ENCODE measurements at places on chromosomes 5 and 9.

- DNase-seq: no peak
These were observed 120.4 kb downstream of the RAPGEF6 start for GRCh38 chr5:131514316-131515283.

- peak; percentile 61 for DNase-seq
These were observed 266.2 kb downstream of the NSG2 start for GRCh38 chr5:174311531-174312269.

DNA sequence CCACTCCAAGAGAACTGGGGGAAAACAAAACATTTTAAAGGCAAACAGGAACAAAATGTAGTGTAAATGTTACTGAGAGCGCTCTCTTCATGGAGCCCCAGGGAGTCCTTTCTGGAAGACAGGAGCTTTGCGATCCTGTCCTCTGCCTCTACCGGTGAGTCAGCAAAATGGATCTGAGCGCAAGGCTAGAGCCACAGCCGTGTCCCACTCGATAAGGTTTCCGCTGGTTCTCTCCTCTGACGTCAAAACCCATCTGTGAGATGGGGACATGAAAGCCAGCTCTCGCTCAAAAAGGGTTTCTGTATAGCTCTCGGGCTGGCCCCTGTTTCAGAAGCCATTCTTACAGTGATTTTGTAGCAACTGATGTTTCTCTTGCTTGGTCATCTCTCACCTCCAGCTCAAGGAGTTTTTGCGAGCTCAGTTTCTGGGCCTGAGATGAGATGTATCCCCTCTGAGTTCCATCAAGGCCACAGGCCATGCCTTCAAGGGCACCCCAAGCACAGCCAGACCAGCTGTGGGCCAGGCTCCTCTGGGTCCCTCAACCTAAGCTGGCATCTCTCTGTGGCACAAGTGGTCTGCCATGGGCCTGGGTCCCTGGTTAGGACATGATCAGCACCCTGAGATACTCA lies 101.6 kb downstream of the FSTL4 start:
- no peak for DNase-seq

DNA sequence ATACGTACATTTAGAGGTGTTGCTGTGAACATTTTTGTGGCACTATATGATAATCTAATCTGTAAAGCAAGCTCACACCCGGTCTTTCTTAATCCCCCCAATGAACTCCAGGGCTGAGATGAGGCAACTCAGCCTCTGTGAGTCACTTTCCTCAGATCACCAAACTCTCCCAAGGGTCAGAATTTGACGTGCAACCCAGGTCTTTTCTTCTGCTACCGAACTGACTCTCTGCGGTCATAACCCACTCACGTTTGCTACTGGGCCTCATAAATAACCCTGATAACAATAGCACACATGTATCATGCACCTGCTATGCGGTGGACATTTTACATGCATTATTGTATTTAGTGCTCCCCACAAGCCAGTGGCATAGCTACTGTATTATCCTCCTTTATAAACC lies 153.1 kb downstream of the DROSHA start:
- DNase-seq: no peak

- no peak for DNase-seq
These were observed 131.2 kb downstream of the RGS3 start for GRCh38 chr9:113594484-113595299.

- DNase-seq: no peak
These were observed 78.7 kb downstream of the HSPA4 start for GRCh38 chr5:133130387-133131118.

- DNase-seq: no peak
These were observed 442.7 kb upstream of the CD180 start for GRCh38 chr5:67639313-67639712.

GRCh38 chr9:95736891-95737522 lies 138.5 kb upstream of the ERCC6L2 start:
- DNase-seq: no peak

All from CD8-positive, alpha-beta T cell (primary cell).